GM04504 (cell line): ENCODE measurements at places on chromosomes 11 and 22.

- DNase-seq, result peak; percentile 58
These were observed 68.8 kb downstream of the SNX19 start for GRCh38 chr11:130847517-130847916.

DNA sequence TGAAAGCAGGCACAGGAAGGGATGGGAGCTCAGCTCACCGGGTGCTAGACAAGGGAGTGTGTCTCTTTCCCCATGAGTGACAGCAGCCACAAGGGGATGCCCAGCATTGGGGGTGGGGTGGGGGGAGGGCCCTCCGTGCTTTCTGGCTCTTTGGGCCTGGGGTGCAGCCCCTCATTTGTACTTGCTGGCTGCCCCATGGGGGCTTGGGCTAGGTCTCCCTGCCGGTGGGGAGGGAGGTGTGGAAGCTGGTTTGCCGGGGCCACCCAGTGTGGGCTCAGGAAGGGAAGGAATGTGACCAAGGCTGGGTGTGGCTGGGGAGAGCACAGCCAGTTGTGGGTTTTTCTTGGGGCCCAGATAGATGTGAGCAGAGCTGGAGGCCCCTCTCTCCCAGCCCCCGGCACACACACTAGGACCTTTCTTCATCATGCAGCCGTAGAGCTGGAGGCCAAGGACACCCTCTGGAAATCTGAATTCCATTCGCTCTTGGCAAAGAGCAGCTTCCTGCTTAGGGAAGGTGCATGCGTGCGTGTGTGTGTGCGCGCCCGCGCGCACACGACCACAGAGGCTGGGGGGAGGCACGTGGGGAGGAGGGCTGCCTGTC, 25.8 kb downstream of the KCNQ1OT1 start:
- no peak for DNase-seq

DNA sequence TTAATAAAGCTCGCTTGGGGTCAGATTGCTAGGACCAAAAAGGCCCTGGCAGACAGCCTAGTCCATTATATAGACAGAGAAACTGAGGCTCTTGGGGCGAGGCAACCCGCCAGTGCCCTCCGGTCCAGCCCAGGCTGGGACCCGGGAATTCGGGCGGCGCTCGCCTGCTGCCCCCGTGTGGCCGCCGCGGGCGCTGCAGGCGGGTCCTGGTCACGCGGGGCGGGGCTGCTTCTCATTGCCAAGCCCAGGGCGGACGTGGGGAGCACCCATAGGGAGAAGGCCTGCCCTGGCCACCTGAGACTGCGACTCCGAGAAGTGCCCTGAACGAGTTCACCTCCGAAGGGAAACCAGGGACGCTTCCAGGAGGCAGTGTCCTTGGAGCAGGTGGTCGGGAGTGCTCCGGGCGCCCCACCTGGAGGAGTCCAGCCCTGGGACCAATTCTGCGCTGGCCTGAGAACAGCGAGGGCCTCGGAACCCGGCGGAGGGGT, 36.0 kb upstream of the CSNK1E start:
- peak; percentile 28 for DNase-seq

- DNase-seq, result no peak
These were observed 2.2 kb upstream of the VPS11 start for GRCh38 chr11:119065369-119065768.

DNA sequence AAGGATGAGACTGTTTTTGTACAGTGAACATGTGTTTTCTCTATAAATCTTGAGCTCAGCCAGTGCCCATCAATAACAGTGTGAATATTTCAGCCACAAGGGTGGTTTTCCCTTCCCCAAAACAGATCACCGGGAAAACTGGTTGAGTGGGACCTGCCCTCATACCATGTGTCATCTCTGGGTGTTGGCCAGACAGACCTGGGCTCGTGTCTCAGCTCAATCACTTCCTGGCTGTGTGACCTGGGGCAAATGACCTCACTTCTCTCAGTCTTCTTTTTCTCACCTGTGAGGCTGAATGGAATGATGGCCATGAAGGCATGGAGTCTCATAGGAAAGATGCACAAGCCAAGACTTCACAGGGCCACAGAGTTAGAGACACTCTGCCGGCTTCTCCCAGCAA, 74.7 kb downstream of the COMMD9 start:
- no peak for DNase-seq

DNA sequence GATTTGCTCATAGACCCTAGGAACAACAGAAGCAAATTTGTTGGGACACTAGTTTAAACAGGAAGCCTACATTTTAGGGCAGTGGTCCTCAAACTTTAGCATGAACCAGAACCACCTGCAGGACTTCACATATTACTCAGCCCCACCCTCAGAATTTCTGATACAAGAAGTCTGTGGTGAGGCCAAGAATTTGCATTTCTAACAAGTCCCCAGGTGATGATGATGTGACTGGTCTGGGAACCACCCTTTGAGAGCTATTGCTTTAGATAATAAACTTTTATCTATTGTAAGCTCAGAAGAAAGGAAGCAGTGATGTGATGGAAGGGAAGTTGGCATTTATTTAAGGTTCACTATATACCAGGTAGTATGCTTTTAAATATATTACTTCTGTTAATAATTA, 194.0 kb downstream of the FAM181B start:
- DNase-seq, result no peak

DNA sequence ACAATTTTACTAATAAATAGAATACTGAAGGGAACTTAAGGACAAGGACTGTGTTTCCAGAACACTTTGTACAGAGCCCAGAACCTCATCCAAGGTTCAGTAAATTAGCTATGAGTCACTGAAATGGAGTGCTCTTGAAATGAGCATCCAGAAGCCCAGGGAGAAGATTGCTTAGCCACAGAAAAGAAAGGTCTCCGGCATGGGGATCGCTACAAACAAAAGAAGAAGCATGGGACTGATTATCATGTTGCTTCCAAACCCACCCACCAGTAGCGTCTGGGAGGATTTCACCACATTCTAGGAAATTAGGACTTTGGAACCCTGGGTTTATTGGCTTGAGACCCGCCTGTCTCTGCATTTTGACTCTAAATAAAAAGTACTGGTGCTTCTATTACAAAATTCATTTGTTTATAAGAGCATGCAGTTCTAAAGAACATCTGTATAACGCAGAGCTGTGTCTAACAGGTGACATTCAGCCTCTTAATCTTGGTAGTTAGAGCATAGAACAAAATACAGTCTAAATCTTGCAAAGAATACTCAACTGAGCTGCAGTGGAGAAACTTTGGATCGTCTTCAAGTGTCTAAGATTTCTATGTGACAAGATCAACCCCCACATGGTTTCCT, 35.9 kb upstream of the SESN3 start:
- no peak for DNase-seq

- DNase-seq, result peak; percentile 3
These were observed 23.2 kb downstream of the CAPN1 start for GRCh38 chr11:65204646-65205601.

- no peak for DNase-seq
These were observed 146.5 kb downstream of the TTC17 start for GRCh38 chr11:43505171-43505570.

DNA sequence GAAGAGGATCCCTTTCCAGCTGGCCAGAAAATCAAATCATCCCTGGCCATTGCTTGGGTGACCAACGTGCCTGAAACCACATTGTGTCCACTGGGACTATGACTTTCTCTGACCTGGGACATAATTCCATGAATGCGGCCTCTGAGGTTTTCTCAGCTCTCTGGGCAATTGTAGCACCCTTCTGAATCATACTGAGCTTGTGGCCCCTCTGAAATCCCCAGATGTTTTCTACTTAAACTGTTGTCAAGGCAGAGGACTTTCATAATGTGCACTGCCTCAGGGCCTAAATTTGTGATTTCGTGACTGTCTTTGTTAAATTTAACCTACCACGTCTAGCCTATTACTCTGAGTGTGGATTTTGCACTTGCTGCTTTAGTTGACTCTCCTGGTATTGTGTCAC, 321.1 kb upstream of the PLET1 start:
- no peak for DNase-seq

GRCh38 chr11:66080055-66080817, 10.2 kb downstream of the PACS1 start:
- DNase-seq, result peak; percentile 81

- no peak for DNase-seq
These were observed 1.3 kb upstream of the PPP2R5B start for GRCh38 chr11:64923151-64923661.

DNA sequence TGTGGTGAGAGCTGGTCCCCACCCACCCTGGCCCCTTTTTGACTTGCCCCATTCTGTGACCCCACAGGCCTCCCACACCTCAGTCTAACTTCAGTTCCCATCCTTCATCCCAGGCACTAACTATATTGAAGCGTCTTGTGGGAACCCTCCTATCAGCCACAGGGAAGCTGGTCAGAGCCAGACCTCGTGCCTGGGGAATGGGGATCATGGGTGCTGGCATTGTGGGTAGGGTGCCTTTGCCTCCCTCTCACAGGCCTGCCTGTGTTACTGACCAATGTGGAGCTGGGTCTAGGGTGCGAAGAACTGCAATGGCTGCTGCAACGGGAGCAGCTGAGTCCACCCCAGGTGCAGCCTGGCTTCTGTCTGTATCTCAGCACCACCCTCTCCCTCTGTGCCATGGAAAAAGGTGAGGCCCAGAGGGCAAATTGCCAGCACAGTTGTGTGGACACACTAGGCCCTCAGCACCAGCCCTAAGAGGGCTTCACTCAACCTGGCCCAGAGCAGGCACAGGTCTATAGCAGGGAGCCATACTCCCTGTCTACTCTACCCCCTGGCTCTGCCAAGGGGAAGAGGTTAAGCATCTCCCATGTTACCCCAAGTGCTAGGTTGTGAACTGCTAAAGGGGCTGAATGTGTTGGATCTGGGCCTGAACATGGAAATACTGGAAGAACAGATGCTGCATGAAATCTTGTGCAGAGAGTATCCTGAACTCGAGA, 37.3 kb downstream of the RRP8 start:
- DNase-seq, result no peak

DNA sequence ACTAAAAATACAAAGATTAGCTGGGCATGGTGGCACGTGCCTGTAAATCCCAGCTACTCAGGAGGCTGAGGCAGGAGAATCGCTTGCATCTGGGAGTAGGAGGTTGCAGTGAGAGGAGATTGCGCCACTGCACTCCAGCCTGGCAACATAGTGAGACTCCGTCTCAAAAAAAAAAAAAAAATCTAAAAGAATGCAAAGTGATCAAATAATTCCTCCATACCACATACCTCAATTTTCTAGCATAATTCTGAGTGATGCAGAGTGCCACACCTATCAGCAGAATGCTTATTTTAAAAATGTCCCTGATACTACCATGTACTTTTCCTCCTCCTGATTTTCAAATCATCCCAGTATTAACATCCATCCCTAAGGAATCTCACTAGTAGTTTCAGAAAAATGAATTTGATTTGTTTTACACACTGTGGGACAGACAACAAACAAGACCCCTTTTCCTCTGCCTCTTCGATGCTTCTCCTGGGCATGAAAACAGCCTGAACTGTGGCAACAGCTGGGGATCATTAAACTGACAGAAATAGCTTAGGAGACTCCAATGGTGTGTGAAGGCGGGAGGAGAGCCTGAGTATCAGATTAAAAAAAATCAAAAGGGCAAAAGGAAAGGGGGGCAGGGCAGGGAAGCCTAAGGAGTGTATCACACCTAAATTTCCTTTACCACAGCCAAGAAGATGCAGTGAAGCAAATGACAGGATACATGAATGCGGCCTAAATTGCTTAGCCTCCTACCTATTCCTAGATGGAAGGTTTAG, 114.7 kb downstream of the SGSM3 start:
- DNase-seq, result no peak

- no peak for DNase-seq
These were observed 1529.2 kb upstream of the TENM4 start for GRCh38 chr11:80970037-80970436.

GRCh38 chr11:41392596-41392995, 66.9 kb downstream of the LRRC4C start:
- no peak for DNase-seq

DNA sequence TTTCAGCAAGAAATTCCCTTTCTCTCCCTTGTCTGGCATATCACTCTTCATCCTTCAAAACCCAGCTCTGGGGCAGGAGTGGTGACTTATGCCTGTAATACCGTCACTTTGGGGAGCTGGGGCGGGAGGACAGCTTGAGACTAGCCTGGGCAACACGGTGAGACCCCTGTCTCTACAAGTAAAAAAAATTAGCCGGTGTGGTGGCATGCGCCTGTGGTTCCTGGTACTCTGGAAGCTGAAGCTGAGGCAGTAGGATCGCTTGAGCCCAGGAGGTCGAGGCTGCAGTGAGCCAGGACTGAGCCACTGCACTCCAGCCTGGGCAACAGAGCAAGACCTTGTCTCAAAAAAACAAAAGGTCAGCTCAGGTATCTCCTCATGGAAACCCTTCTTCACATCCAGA, 1.4 kb upstream of the RCE1 start:
- no peak for DNase-seq
